ENCODE measurements at places on chromosomes 16 and 17.
A peak's percentile ranks its signal among the peaks of the same experiment; 100 is the strongest.

GRCh38 chr16:57651344-57652333, 16.5 kb upstream of the ADGRG3 start:
- peak; percentile 33 for DNase-seq

GRCh38 chr16:31200821-31201568, 1.6 kb downstream of the PYCARD start:
- DNase-seq = peak; percentile 66

GRCh38 chr16:77433146-77433545, 1.7 kb downstream of the ADAMTS18 start:
- DNase-seq = no peak

GRCh38 chr17:17358866-17359265, 55.7 kb downstream of the NT5M start:
- no peak for DNase-seq

- no peak for DNase-seq
Measured at GRCh38 chr17:36945959-36946725, 2.6 kb upstream of the AATF start.

GRCh38 chr16:48310908-48311641, 63.7 kb upstream of the ABCC11 start:
- DNase-seq = no peak

- DNase-seq = no peak
Measured at GRCh38 chr17:42608305-42609181, 631 bp downstream of the RETREG3 start.

- no peak for DNase-seq
Measured at GRCh38 chr17:8609910-8610309, 20.6 kb downstream of the MYH10 start.

GRCh38 chr17:10172241-10172741, 26.1 kb downstream of the GAS7 start:
- no peak for DNase-seq

DNA sequence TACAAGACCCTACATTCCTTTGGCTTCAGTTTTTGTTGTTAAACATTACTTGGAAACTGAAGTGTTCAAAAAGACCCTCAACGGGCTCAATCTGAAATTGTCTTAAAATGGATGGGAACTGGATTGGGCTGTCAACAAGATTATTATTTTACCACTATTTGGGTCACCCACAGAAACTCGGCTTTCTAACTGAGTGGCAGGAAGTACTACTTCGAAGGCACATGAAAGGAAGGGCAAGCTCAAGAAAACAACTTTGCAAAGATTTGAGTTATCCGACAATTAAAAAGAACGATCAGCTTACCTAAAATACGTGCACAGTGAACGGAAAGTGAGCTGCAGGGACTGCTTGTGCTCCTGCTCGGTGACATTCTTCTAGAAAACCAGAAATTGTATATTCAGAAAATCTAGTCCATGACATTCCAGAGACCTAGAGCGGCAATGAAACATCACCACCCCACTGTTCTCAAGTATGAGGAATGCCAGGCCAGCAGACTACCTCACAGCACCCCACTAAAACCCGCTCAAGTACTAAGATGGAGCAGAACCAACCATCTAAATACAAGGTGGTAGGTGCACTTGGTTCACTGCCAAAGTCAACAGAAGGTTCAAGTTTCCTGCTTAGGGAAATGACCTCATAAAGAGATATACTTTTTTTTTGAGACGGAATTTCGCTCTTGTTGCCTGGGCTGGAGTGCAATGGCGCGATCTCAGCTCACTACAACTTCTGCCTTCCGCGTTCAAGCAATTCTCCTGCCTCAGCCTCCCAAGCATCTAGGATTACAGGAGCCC, 60.5 kb downstream of the ZZEF1 start:
- DNase-seq = no peak

- peak; percentile 74 for DNase-seq
Measured at GRCh38 chr17:39757931-39758873, 20.5 kb downstream of the GRB7 start.

- DNase-seq = no peak
Measured at GRCh38 chr17:47702391-47702995, 8.5 kb downstream of the TBKBP1 start.
